ENCODE measurements at places on chromosomes 16 and 17.
A peak's percentile ranks its signal among the peaks of the same experiment; 100 is the strongest.

DNA sequence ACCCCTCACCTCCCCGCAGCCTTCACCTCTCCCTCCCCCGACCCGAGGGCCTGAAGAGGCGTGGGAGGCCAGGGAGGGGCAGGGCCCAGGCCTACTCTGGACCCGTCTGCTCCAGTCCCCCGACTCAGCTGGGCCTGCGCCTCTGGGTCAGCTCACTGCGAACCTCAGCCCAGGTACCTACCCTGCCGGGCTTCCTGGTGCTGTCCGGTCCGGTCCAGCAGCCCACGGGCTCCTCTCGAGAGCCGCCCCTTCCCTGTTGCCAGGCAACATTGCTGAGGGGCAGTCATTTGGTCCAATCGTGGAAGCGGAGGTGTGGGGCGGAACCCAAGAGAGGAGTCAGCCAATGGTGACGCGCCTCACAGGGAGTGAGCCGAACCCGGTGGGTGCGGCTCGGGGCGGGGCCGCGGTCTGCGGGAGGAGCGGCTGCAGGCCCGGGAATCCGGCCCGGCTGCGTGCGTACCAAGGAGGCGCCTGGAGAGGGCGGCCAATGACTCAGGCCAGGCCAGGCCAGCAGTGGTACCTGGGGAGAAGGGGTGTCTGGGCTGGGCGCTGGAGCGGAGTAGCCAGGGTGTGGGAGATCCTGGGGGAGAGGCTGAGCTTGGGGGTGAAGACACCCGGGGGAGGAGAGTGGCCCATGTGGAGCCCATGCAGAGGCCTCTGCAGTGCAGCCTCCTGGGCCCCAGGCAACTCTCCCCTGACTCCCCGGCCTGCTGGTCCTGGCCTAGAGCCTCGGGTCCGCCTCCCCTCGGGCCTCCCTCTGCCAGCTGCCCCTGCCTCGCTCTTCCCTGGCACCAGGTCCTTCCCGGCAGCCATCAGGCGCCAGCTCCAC, at the start of gene MEAK7:
Gene MEAK7 (minus strand): TSS at position 240 of the 829 bp plus-strand sequence. CDS start 6,573 bp downstream, outside the sequence.
- DNase-seq, result peak; percentile 98

DNA sequence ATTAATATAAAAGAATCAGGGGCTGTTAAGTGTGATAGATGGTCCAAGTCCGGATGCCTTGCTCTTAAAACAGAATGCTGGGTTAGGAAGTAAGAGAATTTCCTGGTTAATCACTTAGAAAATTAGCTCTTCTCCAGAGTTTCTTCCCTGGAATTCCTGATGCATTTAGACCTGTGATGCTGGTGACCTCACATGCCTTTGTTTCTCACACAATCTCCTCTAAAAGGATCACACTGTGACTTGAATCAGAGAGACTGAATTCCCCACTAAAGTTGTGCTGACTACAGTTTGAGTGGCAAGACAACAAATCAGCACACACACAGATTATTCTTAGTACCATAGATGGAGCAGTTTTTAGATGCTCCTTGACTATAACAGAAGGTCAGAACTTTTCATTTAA, 4.4 kb upstream of the RNF43 start:
- no peak for DNase-seq

DNA sequence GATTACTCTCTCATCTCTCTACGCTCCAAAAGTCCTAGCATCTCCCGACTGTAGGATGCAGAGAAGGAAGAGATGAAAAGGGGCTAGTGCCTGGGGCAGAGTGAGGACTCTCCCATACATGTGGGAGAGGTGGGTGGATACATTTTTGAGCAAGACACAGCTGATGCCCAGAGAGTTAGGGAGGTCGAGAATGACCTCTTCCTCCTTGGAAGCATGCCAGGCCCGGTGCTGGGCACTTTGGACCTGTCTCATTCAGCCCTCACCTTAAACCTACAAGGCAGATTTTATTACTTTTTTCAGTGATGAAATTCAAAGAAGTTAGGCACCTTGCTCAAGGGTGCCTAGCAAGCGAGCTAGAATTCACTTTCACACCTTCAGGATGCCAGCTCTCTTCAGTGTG, 38.2 kb downstream of the WSCD1 start:
- DNase-seq, result no peak

- DNase-seq, result peak; percentile 81
These were observed 21.7 kb downstream of the FAM117A start for GRCh38 chr17:49742166-49742638.

GRCh38 chr16:77457046-77457445, 22.2 kb upstream of the ADAMTS18 start:
- no peak for DNase-seq

DNA sequence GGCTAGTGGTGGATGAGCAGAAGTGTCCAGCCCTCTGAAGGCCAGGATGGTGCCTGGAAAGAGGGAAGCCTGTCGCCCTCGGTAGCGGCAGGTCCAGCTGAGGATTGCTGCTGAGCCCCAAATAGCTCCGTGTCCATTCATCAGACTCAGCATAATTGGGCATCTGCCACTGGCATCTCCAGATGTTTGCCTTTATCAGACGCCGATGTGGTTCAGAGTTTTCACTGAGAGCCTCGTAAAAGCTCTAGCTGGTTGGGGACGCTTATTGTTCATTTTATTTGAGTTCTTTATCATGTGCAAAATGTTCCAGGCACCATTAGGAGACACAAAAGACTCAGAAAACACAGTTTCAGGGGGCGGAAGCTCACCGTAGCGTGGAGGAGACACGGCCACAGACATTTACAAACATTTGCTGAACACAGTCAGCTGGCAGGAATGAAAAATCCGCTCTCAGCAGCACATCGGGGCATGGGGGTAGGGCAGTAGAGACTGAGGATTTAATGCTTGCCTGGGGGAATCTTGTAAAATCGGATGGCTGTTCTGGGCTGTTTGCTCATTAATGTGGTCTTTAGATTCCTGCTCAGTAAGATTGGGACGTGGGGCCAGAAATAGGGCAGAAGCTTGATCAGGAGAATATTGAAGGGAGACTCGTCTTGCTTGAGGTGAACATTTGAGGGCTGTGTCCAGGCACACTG, 41.7 kb downstream of the SMPD3 start:
- no peak for DNase-seq

DNA sequence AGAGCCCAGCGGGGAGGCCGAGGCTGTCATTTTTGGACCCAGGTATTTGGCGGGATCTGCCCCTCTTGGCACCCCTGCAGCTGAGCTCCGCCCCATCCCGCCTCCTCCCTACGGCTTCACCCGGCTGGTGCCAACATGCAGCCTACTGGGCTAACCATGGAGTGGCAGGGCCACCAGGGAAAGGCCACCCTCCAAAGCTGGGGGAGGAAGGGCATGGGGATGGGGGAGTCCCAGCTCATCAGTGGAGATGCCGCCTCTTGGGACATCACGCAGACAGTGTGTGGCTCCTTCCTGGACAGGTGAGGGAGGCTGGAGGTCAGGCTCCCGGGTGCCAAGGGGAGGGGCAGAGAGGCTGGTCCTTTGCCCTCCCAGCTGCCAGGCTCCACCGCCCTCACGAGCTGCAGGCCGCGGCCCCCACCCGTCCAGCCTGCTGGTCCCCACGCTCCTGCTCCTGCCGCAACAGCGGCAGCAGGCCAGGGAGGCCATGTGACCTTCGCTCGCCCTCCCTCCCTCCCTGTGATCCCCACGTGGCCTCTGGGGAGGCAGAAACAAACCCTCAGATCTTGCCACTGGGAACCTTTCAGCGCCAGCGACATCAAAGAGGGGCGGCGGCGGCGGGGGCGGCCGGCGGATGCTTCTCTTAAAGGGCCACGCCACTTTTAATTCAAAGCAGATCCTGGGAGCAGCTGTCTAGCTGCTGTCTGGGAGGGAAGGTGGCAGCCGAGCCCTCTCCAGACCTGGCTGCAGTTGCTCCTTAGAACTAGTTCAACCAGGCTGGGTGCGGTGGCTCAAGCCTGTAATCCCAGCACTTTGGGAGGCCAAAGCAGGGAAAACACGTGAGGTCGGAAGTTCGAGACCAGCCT, 6.8 kb upstream of the NOTUM start:
- DNase-seq, result peak; percentile 52

DNA sequence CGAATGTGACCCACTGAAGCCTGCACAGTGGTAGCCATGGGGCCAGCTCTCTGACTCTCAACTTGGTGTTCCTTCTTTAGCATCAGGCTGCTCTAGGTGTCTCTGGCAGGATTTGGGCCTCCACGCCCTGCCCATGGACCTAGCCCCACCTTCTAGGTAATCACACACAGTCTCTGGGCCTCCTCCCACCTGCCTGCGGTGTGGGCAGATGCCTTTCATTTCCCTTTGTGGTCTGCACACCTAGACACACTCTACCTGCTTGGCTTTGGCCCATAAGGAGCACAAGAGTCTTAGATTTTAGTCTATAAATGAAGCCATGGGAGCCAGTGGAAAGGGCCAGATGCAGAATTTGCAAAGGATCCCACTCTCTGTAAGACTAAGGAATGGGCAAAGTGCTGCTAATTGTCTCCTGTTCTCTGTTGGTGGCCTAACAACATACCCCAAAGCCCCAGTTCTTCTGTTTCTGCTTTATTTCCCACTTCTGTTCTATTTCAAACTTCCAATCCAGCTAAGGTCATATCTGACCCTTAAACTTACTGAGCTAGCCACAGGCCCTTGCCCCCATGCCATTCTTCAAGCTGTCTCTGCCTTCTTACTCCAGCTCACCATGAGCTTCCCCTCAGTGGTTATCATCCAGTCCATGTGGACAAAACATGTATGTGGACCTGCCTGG, 7.2 kb upstream of the MFSD6L start:
- DNase-seq, result no peak

Measured in NB4 (cell line).